ENCODE measurements at places on chromosomes 13 and 19.

- DNase-seq: no peak
These were observed 9.1 kb downstream of the EXOSC8 start for GRCh38 chr13:37009692-37010091.

- no peak for DNase-seq
These were observed 184.2 kb downstream of the MAB21L1 start for GRCh38 chr13:35292329-35292728.

DNA sequence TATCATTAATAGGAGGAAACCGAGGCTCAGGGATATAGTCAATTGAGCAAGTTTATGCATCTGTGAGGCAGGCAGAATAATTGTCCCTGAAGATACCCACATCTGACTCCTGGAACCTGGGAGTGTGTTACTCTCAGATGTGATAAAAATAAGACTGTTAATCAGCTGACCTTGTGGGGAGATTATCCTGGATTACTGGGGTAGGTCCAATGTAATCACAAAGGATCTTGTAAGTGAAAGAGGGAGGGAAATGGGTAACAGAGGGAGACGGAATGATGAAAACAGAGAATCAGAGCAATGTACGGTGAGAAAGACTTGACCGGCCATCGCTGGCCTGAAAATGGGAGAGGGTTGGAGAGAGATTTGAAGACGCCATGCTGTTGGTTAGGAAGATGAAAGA, 3.2 kb upstream of the EDDM13 start:
- no peak for DNase-seq

GRCh38 chr19:32895384-32895783, 25.8 kb upstream of the SLC7A9 start:
- no peak for DNase-seq

- no peak for DNase-seq
These were observed 71.8 kb downstream of the TBC1D4 start for GRCh38 chr13:75410207-75410606.

DNA sequence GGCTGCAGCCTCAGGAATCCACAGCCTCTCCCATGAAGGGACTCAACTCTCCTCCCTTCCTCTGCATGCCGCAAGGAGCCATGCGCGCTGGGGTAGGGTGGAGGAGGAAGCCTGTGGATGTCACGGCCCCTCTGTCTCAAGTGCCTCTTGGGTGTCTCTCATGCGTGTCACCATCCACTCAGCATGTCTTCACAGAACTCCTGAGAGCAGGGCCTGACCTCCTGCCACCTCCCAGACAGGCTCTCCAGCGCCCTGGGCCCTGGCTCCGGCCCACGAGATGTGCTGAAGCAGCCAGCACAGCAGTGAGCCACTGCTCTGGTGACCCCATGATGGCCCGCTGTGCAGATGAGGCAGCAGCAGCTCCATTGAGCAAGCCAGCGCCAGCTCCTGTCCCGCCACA, 25.9 kb upstream of the SPACA7 start:
- DNase-seq: no peak

DNA sequence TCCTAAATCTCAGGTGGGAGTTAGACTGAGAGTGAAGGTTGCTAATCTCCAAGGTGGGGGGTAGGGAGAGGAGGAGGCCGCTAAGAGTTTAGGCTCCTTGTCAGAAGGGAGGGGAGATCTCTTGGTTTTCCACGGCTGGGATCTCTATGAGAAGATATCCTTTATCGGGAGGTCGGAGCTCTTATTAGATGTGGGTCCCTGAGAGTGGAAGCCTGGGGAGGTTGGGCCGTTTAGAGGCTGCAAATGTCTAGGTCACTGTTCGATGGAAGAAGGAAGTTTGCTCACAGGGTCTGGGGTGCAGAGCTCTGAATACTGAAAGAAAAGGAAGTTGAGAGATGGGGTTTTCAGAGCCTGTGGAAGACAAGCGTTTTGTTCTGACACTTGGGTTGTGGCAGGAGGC, 3.8 kb downstream of the MYADM start:
- DNase-seq: no peak

GRCh38 chr13:80547341-80547740, 206.4 kb upstream of the SPRY2 start:
- no peak for DNase-seq

DNA sequence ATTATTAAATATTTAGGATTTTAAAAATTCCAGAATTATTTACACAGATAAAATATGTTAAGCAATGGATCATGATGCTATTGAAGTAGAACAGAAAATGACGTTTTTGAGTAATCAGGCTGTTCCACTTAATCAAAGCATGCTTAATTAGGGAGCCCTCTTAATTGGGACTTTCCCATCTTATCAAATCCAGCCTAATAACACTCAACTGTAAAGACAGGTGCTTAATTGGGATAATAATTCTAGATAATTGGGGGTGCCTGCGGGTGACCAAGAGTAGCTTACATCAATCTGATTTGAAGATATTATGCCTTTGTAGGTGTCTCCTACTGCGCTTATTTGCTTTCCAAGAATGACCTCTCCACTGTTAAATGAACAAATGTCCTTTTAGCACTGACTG, 742.2 kb upstream of the SLITRK6 start:
- DNase-seq: no peak

DNA sequence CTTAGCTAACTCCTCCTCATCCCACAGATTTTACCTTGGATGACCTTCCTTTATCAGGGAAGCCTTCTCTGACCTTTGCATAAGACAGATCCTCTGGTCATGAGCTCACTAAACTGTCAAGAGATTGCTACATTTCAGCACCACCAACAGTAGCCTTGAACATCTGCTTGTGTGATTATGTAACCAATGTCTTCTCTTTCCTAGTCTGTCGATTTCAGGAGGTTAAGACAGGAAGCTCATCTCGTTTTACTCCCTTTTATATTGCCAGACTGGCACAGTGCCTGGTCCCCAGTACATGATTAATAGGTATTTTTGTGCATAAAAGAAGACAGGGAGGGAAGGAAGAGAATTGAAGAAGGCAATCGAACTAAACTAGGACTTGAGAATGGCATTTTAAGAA, 1697.7 kb downstream of the EFNB2 start:
- DNase-seq: no peak

DNA sequence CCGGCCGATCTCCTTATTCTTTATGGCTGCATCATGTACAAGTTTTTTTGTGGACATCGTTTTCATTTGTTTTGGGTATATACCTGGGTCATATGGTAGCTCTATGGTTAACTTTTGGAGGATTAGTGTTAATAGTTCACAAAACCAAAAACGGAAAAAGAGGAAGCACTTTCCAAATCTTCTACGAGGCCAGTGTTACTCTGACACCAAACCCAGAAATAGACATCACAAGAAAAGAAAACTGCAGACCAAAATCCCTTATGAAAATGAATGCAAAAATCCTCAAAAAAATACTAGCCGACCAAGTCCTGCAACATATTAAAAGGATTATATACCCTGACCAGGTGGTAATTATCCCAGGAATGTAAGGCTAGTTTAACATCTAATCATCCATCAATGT, 29.8 kb downstream of the ADGRE2 start:
- no peak for DNase-seq

- no peak for DNase-seq
These were observed 155.7 kb downstream of the PCDH17 start for GRCh38 chr13:57787058-57787791.

DNA sequence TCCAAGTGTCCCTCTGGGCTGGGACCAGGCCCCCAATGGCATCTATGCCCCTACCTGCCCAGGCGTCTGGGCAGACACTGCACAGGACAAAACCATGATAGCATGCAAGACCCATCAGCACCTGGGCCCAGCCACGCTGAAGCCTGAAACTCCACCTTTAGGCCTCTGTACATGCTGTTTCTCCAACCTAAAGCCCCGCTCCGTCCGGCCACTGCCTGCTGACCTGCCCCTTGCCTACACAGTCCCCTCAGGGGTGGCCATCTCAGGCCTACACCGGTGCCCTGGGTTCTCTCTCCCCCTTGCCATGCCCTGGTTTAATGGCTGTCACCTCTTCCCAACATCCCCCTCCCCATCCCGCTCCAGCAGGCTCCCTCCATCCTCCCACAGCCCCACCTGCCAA, 15.3 kb downstream of the GJA3 start:
- DNase-seq: no peak

Measured in hippocampal formation (tissue), 2 donors.